ENCODE measurements at places on chromosomes 7 and 10.

- DNase-seq: no peak
Observed at GRCh38 chr10:8229153-8229552, 174.7 kb downstream of the GATA3 start.

DNA sequence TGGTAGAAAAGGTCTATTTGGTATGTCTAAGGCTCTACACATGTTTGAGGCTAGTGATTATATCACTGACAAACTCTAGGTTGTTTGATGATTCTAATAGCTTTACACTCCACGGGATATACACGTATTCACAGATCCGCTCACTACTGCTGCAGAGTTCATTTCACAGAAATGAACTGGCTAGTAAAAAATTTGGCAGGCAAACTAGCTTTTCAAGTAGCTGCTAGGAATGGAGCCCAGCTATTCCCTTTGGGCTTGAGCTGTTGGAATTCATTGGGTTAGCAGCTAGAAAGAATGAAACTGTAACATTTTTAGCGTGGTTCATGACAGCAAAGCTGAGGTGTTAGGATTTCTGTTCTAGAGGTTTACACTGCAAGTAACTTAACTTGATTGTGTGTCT, 37.6 kb downstream of the R3HCC1L start:
- no peak for DNase-seq

DNA sequence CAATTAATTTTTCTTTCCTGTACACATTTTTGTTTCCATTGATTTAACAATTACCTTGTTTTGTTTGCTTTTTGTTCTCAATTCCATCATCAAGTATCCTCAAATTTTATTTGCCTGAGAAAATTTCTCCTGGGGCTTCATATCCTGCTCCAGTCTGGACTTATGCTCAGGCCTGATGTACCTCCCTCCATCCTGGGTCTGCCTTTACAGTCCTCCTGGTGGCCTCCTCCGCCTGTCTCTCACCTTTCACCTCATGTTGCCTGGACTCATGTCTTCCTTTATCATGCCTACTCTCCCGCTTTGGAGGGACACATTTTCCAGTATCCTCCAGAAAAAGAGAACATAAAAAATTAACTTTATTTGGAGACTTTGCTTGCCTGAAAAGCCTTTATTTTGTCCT, 12.1 kb upstream of the TAS2R60 start:
- DNase-seq: no peak

DNA sequence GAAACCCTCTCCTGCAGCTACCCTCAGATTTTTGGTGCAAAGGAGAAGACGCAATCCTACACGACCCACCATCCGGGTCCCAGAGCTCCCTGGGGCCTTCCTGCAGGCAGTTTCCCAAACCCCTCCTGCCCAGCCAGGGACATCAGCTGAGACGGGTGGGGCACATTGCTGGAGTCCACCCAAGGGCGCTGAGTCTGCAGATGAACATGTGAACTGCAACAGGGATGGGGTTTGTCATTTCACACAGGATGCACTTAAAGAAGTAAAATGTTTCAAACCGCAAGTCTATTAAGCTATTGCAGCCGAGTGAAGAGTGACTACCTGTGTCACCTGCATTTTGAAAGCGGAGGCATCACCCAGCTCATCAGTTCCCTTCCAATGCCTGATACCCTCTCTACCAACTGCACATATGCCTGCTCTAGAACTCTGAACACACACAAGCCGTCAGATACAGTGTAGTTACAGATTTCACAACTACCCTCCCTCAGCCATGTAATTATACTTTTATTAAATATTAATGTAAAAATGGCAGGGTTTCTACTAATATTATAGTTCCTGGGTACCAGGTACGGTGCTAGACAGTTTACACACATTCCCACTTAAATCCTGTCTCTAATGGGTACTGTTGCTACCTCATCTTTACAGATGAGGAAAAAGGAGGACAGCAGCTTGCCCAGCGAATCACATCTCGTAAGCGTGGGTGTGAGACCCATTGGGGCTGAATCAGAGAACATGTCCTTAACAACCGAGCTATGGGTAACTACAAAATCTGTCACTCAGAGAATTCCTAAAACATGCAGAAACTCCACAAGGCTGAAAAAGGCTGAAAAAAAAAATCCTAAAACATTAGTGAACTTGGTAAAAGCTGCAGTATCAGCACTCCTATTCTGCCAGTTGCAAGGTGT, 71.2 kb downstream of the GRB10 start:
- DNase-seq: no peak

DNA sequence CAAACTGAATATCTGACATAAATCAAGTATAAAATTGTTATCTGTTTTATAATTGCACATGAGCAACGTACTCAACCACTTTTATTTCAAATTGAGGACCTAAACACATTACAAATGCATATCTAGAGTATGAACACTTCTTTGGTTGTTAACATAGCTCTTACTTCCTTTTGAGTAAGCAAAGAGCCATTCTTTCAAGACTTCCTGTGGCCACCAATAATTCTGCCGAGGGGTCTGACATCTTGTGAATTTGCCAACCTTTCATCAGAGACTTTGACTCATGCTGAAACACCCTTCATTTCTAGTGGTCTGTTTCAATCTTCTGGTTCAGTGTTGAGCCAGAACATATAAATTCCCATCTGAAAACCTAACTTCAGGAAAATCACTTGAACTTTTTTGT, 59.4 kb downstream of the CDK14 start:
- no peak for DNase-seq
